ENCODE measurements at places on chromosomes 16 and 17. TPM values are rescaled to one million over a fixed set of nuclear protein-coding genes. Genes with fewer than 3 reads are reported as not detected.
A peak's percentile ranks its signal among the peaks of the same experiment; 100 is the strongest.

DNA sequence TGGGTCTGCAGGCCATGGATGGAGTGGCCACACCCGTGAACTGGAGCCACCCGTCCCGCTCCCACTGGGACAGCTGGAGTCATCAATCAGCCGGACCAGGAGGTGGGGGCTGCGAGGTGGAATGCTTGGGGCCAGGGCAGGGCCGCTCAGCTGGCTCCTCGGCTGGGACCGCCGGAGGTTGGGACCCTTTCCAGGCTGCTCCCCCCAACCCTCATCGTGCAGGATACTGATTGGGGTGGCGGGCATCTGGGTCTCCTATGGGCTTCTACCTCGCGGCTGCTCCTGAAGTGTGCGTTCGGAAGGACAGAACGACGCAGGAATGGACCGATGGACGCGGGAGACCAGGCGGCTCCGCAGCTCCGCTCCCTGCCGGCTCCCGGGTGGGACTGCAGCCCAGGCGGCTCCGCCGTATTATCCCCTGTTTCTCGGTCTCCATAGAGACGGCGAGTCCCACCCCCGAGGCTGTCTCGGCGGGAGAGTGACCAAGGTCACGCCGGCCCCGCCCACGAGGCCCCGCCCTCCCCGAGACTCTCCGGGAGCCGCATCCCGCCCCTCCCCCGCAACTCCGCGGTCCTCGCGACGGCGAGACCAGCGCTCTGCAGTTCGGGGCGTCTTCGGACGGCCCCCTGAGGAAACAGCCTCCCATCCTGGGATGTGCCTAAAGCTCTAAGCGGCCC lies at the start of gene TPPP3:
TPPP3 (minus strand) TSS at position 388 of the 677 bp plus-strand sequence. CDS start 2,387 bp downstream, outside the sequence.
- no peaks in the 10 kb centered on the region for H3K36me3 ChIP-seq
- peaks cover 13% of the 10 kb centered on the region for H3K4me1 ChIP-seq
- H3K27ac ChIP-seq: no peak within 1 kb of the TSS
- H3K4me3 ChIP-seq: peak within 1 kb of the TSS; percentile 9
- peaks cover 11% of the 10 kb centered on the region for H3K27me3 ChIP-seq

GRCh38 chr17:5330981-5331380 lies 48.9 kb downstream of the RABEP1 start:
- peaks cover 13% of the 10 kb centered on the region for H3K4me1 ChIP-seq
- H3K27me3 ChIP-seq: no peaks in the 10 kb centered on the region

- DNase-seq: peak; percentile 3
- H3K36me3 ChIP-seq: no peaks in the 10 kb centered on the region
- no peak overlapping the region for H3K27ac ChIP-seq
- no peak overlapping the region for H3K4me3 ChIP-seq
- no peaks in the 10 kb centered on the region for H3K4me1 ChIP-seq
These were observed 396.7 kb upstream of the MAF start for GRCh38 chr16:79997257-79997656.

GRCh38 chr17:12618557-12618956 lies 47.1 kb upstream of the MYOCD start:
- no peaks in the 10 kb centered on the region for H3K4me1 ChIP-seq
- H3K27me3 ChIP-seq: no peaks in the 10 kb centered on the region
- H3K36me3 ChIP-seq: no peaks in the 10 kb centered on the region
- no peak overlapping the region for H3K4me3 ChIP-seq
- no peak for DNase-seq

DNA sequence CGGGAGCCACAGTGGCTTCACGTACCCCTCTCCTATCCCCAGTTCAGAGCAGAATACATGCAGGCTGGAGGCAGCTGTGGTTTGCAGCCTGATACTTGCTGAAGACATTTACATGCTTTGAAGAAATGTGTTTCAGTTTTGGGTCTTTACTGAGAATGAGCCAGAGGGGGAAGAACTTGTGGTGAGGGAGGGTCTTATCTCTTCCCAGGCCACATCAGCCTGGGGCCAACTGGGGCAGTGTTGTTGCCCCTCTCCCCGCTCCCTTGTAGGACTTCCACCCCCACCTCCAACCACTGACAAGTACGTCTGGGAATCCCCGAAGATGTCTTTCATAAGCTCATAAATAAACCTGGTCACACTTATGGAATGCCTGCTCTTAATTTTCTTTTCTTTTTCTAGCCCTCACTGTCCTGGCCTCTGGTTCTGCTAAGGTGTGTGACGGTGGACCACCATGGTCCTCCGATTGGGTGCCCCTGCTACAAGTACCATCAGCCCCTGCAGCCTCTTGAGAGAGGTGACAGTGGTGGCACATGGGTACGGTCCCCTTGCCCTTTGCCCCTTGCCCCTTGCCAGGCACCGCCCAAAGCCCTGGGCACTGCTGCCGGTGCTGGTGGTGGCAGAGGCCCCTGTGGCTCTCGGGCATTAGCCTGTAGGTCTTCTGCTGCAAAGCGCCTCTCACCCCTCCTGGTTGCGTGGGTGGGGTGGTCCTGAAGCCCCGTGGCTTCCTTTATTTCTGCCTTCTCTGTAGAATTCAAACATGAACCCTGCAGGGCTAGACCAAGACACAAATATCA lies 144.8 kb upstream of the RPH3AL start:
- H3K4me3 ChIP-seq: no peak overlapping the region
- no peak for DNase-seq
- H3K4me1 ChIP-seq: no peaks in the 10 kb centered on the region
- H3K27ac ChIP-seq: no peak overlapping the region

- H3K27me3 ChIP-seq: no peaks in the 10 kb centered on the region
- no peaks in the 10 kb centered on the region for H3K4me1 ChIP-seq
These were observed 288.3 kb downstream of the CNTNAP4 start for GRCh38 chr16:76565542-76565941.

DNA sequence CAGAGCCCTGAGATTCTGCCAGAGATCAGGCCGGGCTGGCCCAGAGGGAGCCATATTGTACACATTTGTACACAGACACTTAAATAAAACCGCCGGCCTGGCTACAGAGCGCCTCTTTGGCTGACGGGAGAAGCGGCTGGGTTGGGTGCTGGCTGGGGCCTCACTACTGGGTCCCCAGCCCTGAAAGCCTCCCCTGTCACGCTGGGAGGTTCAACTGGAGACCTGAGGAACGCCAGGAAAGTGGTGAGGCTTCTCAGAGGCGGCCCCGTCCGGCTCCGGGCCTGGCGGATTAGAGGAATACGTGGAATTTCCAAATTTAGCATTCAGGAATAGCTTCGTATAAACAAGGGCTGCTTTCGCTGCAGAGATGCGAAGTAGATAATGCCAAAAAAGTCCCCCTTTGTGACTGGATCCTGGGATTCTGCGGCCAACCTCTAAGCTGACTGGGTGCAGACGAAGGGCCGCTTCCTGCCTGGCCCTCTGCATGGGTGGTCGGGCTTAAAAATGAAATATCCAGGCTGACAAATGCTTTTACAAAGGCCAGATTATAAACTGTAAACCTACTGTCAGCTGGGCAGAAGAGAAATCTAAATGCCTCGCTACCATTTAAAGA lies 252.4 kb downstream of the IRF8 start:
- H3K36me3 ChIP-seq: no peaks in the 10 kb centered on the region
- H3K4me3 ChIP-seq: no peak overlapping the region
- no peak for DNase-seq
- H3K27ac ChIP-seq: no peak overlapping the region
- H3K27me3 ChIP-seq: peaks cover 6% of the 10 kb centered on the region

Gene OR1A1
- total RNA-seq: not detected

Measured in endothelial cell of umbilical vein (primary cell).